Heart right ventricle (tissue), 16 donors: ENCODE measurements at places on chromosomes 7 and 10. TPM values are rescaled to one million over a fixed set of nuclear protein-coding genes. Genes with fewer than 3 reads are reported as not detected.

DNA sequence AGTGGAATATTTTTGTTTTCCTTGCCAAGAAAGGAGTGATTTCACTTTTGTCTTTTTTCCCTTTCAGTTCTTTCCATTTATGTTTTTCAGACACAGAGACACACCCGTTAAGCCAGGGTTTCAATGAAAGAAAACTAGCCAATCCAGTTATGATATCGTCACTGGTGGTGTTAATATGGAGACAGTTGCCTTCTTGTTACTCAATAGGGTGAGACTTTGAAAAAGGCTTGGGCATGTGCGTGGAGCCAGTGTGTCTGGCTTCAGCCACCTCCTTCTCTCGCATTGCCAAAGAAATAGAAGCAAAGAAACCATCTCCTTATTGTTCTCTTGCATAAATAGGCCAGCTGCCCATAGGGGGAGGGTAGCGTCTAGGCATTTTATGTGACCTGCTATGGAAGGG, 84.1 kb upstream of the DLX6 start:
- DNase-seq = no peak

DNA sequence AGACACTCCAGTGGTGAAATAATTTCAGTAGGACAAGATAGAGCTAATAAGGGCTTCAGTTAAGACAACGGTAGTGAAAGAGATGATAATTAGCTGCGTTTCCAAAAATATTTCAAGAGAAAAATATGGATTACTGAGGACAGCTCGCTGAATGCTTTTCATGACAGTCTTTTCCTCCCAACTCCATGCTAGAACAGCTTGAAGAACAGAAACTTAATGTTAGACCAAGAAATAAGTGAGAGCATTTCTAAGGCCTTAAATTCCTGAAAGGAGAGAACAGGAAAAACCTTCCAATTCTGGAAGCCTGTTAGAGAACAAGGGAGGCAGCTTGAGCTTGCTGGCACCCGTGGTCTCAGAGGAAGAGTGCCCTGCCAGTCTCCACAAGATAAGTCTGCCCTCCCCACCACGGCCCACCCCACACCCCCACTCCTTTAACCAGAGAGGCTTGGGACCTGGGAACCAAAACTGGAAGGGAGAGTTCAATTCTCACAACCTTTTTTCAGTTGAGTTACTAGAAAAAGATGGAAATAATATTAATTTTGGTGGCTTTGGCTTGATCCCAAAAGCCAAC, 1148.0 kb upstream of the CELF2 start:
- no peak for DNase-seq

GRCh38 chr10:60439641-60440040, 50.0 kb upstream of the ANK3 start:
- no peak for DNase-seq

- peak; percentile 82 for DNase-seq
Measured at GRCh38 chr10:79374312-79375191, 27.3 kb downstream of the PPIF start.

DNA sequence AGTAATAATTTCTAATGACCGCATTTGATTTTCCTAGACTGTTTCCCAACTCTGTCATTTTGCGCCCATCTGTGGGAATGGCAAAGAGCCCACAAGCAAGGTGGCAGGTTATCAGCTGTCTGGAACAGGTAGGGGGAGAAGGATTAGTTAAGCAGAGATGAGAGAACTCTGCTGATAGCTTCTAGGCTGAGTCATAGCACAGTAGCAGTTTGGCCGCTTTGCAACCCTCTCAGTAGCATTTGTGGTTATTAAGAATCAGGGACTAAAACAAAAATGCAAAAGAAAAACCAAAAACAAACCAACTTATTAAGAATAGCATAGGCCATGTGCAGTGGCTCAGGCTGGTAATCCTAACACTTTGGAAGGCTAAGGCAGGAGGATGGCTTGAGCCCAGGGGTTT, 602.7 kb upstream of the SORCS1 start:
- DNase-seq = no peak

DNA sequence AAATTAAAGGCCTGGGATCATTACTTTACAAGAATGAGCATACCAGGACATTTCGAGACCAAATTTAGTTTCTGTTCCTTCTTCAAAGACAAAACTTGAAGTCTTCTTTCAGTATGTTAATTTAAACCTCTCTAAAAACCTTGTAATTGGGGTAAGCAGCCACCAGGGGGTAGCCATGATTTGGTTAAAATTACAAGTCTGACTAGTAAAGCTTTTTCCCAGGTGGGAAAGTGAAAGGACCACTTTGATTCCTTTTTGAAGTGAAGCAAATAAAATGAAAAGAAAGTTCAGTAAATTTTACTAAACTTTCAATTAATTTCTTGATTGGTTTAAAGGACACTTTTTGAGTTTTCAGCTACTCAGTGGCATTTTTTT, 294.3 kb downstream of the BBS9 start:
- no peak for DNase-seq

DNA sequence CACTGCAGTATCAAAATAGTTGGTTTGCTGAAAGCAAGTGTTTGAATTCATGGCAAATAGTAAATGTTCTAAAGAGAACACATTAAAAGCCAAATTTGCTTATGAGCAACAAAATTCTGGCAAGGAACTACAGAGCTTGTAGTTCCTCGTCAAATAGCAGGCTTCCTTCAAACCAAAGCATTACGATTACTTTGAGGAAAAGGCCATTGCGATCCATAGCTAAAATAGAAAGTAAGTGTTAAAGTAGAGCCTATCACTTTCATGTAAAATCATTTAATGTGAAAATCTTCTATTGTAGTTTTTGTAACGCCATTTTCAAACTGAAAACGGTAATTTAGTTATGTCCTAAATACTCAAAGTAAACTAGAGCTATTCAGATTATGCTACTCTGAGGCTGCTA, 20.1 kb downstream of the CACNA2D1 start:
- DNase-seq = no peak

GRCh38 chr7:93228302-93228701, 2.0 kb upstream of the HEPACAM2 start:
- no peak for DNase-seq

DNA sequence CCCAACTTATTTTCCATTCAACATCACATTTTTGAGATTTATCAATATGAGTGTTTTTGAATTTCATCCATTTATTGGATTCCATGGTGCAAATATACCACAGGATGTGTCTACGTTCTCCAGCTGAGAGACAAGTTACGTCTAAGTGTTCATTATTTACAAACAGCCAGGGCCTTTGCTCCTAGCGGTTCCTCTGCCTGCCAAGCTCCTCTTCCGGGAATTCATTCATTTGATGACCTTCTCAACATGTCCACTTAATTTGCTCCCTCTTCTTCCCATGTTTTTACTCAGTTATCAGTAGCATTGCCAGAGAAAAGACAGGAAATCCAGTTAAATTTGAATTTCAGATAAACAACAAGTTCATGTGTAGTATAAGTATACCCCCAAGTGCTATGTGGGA, 321.7 kb downstream of the PRPF18 start:
- no peak for DNase-seq

DNA sequence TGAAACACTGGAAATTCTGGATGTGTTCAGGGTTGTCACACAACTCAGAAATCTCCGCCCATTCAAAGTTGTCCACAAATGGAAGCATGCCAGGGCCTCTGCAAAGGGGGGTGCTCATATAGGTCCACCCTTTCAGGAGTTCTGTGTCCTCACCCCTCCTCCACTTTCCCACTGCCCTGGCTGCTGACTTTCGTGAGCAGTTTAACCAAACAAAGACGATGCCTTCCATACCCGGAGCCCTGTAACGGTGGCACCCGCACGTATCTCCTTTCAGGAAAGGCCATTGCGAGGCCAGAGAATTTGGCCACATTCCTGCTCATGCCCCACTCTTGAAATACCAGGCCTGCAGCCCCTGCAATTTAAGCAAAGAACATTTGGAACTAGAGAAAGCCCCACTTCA, 1.4 kb downstream of the CPXM2 start:
- DNase-seq = no peak

DNA sequence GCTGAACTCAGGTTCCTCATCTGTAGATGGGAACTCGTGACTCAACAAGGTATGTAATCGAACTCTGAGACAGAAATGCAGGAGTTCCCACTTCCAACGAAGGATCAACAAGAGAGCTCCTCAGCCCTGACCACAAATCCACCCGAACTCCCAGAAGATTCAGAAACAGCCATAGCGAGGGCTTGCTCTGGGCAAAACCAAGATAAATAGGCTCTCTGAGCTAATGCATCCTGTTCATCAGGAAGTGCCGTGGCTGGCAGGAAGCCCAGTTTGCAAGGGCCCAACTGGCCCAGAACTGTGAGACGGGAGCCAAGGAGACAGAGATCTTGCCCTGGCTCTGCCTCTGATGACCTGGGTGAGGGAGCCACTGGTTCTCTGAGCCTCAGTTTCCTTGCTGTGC, 141.7 kb upstream of the PFKP start:
- DNase-seq = peak; percentile 60

The MARCHF5 gene
- total RNA-seq = 25.7 TPM

The TACR2 gene
- 0.31 TPM for total RNA-seq
